ENCODE measurements at places on chromosomes 2 and 18. TPM values are rescaled to one million over a fixed set of nuclear protein-coding genes. Genes with fewer than 3 reads are reported as not detected.

The ZBTB7C gene
- 0.36 TPM for total RNA-seq

The PLGLB1 gene
- total RNA-seq: 2.9 TPM

DNA sequence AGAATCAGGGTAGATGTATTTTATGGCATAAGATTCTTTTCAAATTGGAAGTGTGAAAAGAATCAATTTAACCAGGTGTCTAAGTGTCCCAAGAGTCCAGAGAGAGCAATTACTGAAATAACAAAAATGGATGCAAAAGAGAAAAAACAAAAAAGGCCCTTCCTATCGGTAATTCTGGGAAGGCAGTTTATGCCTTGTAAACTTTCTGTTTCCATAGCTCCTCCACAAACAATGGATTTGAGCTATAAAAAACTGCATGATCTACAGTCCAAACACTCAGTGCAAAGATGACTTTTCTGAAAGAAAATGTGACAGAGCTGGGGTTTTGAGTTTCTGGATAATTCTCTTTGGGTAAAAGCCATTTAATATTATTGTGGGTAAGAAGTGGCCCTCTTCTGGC is 366.1 kb downstream of the EN1 start:
- no peaks in the 10 kb centered on the region for H3K27me3 ChIP-seq
- DNase-seq: no peak
- H3K27ac ChIP-seq: no peak overlapping the region
- no peak overlapping the region for H3K4me3 ChIP-seq
- no peaks in the 10 kb centered on the region for H3K36me3 ChIP-seq

GRCh38 chr18:49094136-49094535 is 143.4 kb upstream of the SMAD7 start:
- peak overlapping the region; percentile 59 for H3K27ac ChIP-seq
- H3K4me3 ChIP-seq: no peak overlapping the region
- H3K36me3 ChIP-seq: peaks cover 12% of the 10 kb centered on the region
- peak; percentile 82 for DNase-seq

DNA sequence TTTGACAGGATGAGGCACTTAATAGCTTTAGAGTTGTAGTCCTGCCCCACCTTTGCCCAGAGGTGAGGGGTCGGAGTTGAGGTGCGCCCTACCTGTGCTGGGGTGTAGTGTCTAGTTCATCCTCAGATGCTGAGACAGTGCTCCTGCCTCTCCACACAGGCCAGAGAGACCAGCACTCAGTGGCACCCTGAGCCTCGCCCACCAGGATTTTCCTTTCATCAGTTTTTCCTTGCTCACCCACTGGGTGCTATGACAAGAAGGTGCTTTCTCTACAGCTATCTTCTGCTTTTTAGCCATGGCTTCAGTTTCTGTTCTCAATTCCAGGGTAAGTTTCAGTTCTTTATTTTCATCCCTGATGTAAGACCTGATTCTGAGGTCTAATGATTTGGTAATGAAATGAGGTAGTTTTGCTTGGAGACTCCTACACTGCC is 16.8 kb upstream of the TMEM131 start:
- DNase-seq: no peak
- peaks cover 30% of the 10 kb centered on the region for H3K4me1 ChIP-seq
- no peaks in the 10 kb centered on the region for H3K36me3 ChIP-seq
- no peak overlapping the region for H3K27ac ChIP-seq
- no peak overlapping the region for H3K4me3 ChIP-seq
- H3K27me3 ChIP-seq: no peaks in the 10 kb centered on the region

The PPP1R1C gene
- 0.29 TPM for total RNA-seq

- no peak overlapping the region for H3K27ac ChIP-seq
- no peaks in the 10 kb centered on the region for H3K27me3 ChIP-seq
- no peaks in the 10 kb centered on the region for H3K4me1 ChIP-seq
- no peaks in the 10 kb centered on the region for H3K36me3 ChIP-seq
- no peak for DNase-seq
Measured at GRCh38 chr2:141899740-141900139, 231.1 kb downstream of the LRP1B start.

- no peaks in the 10 kb centered on the region for H3K4me1 ChIP-seq
- H3K36me3 ChIP-seq: no peaks in the 10 kb centered on the region
- no peak overlapping the region for H3K4me3 ChIP-seq
- no peak overlapping the region for H3K27ac ChIP-seq
Measured at GRCh38 chr2:192729369-192729768, 534.6 kb upstream of the TMEFF2 start.

DNA sequence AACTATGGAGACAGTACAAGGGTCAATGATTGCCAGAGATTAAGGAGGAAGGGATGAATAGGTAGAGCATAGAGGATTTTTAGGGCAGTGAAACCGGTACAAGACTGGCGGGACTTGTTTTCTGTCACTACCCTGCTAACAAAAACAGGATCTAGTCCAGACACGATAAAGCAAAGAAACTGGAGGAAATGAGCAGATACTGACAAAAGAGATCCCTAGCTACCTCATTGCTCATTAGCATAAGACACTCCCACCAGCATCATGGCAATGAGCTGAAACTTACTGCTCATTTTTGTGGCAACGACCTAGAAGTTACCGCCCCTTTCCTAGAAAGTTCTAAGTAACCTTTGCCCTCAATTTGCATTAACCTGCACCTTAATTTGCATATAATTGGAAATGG is 131.2 kb downstream of the ETAA1 start:
- no peak for DNase-seq
- no peak overlapping the region for H3K4me3 ChIP-seq
- no peaks in the 10 kb centered on the region for H3K4me1 ChIP-seq

The OTOS gene
- not detected for total RNA-seq

GRCh38 chr18:11149441-11150270 is at the start of gene PIEZO2:
PIEZO2 (minus strand) TSS chr18:11149569; CDS start chr18:11148588, 981 bp downstream.
- peak within 1 kb of the TSS; percentile 63 for H3K4me3 ChIP-seq
- H3K27me3 ChIP-seq: peaks cover 67% of the 10 kb centered on the region
- peak; percentile 98 for DNase-seq
- no peaks in the 10 kb centered on the region for H3K36me3 ChIP-seq
- H3K27ac ChIP-seq: no peak within 1 kb of the TSS
- H3K4me1 ChIP-seq: peaks cover 3% of the 10 kb centered on the region

DNA sequence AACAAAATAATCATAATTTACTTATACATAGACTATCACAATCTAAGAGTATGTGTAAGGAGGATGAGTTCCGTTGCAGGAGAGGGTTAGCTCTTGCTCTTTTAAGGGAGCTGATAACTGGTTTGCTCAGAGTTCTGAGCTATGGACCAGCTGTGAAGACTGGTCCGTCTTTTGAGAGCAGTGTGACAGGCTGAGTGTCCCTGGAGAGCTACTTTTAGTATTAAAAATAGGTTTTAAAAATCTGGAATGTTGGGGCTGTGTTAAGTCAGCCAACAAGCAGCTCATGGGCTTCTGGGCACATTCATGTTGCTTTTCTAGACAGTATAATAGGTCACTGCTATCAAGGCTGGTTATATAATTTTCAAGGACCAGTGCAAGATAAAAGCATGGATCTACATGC is 41.5 kb upstream of the TMEM131 start:
- no peak overlapping the region for H3K4me3 ChIP-seq
- no peak overlapping the region for H3K27ac ChIP-seq
- H3K36me3 ChIP-seq: no peaks in the 10 kb centered on the region
- H3K27me3 ChIP-seq: no peaks in the 10 kb centered on the region

The CD207 gene
- total RNA-seq: not detected

DNA sequence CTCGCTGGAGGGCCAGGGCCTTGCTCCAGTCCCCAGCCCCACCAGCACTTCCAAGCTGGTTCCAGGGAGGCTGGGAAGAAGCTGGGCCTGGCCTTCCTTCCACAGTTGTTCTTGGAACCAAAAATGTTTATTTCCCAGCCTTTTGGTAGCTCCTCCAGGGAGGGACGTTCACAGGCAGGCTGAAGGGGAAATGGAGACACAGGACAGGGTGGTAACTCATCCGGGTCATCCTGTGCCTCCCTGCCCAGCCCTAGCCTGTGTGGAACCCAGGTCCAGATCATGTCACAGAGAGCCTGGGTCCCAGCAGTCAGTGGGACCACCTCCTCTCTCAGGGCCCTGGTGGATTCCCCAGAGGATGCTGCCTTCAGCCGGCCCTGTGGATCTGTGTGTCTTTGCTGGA is 12.5 kb upstream of the ARMC9 start:
- H3K4me3 ChIP-seq: no peak overlapping the region
- H3K27me3 ChIP-seq: no peaks in the 10 kb centered on the region
- DNase-seq: peak; percentile 42
- H3K4me1 ChIP-seq: peaks cover 26% of the 10 kb centered on the region

DNA sequence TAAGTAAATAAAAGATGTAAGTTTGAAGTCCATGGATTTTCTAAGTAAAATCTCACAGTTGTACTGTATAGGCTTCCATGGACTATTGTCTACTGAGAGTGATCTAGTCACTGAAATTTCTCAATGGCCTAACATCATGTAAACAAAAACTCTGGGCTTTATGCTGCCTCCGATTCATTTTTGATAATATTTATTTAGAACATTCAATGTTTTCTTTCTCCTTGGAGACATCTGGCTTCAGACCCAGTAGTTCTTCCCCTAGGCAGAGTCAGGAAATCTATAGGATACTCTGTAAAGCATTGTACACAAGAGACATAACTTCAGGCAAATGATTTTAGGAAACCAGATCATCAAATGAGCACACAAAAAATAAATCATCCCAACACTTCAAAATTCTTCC is 1208.6 kb upstream of the ZEB2 start:
- H3K36me3 ChIP-seq: no peaks in the 10 kb centered on the region
- no peaks in the 10 kb centered on the region for H3K4me1 ChIP-seq
- H3K27me3 ChIP-seq: no peaks in the 10 kb centered on the region
- no peak overlapping the region for H3K4me3 ChIP-seq
- DNase-seq: no peak

DNA sequence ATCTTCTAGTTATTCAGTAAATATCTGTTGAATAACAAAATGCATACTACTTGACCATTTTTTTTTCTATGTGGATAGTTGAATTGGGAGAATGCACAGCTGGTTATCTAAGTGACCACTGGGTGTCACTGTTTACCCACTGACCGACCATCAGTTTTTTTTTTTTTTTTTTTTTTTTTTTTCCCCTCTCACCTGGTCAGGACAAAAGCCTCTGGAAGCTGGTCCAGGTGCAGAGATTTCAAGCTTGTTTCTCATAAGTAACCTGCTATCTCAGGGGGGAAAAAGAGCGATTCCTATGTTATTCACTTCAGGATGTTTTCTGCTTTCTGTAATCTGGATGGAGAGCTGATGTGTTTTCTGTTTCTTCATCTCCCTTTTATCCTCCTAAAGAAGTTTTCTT is 256.0 kb downstream of the DCDC2C start:
- no peaks in the 10 kb centered on the region for H3K36me3 ChIP-seq
- peak; percentile 85 for DNase-seq
- H3K4me3 ChIP-seq: no peak overlapping the region
- H3K27ac ChIP-seq: no peak overlapping the region
- no peaks in the 10 kb centered on the region for H3K27me3 ChIP-seq
